ENCODE measurements at places on chromosomes 5 and 9.

DNA sequence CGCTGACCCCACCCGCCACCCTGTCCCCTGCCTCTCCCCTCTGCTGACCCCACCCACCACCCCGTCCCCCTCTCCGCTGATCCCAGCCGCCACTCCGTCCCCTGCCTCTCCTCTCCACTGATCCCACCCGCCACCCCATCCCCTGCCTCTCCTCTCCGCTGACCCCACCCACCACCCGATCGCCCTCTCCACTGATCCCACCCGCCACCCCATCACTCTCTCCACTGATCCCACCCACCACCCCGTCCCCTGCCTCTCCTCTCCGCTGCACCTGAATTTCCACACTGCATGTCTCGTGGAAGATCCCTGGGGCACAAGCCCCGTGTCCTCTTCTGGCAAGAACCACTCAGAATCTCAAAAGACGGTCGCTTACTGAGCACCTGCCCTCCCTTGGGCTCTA lies 53.4 kb upstream of the OLFM1 start:
- no peak for DNase-seq

- no peak for DNase-seq
These were observed 242.6 kb downstream of the KIAA0825 start for GRCh38 chr5:94375801-94376200.

GRCh38 chr9:136525841-136526499 lies 19.9 kb downstream of the NOTCH1 start:
- no peak for DNase-seq

DNA sequence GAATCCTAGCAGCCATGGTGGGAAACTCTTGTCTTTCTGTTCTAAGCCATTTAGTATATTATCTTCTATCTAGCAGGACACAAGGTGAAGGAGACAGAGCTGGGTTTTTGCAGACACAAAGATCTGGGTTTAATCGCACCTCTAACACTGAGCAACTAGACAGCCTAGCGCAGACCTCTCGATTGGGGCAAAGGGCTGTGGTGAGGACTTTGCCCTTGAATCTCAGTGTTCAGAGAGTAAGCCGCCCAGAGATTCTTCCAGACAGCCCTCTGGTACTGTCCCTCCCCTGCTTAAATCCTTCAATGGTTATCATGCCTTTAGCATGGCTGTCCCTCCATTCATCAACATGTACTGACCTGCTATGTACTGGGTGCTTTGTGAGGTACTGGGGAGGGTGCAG lies 128.1 kb downstream of the CRB2 start:
- DNase-seq, result no peak

- DNase-seq, result no peak
These were observed 277.2 kb upstream of the ADRA1B start for GRCh38 chr5:159638954-159639559.

- no peak for DNase-seq
These were observed 34.6 kb upstream of the RAI14 start for GRCh38 chr5:34621277-34622097.

- DNase-seq, result no peak
These were observed 87.7 kb upstream of the CKMT2 start for GRCh38 chr5:81145329-81145935.

DNA sequence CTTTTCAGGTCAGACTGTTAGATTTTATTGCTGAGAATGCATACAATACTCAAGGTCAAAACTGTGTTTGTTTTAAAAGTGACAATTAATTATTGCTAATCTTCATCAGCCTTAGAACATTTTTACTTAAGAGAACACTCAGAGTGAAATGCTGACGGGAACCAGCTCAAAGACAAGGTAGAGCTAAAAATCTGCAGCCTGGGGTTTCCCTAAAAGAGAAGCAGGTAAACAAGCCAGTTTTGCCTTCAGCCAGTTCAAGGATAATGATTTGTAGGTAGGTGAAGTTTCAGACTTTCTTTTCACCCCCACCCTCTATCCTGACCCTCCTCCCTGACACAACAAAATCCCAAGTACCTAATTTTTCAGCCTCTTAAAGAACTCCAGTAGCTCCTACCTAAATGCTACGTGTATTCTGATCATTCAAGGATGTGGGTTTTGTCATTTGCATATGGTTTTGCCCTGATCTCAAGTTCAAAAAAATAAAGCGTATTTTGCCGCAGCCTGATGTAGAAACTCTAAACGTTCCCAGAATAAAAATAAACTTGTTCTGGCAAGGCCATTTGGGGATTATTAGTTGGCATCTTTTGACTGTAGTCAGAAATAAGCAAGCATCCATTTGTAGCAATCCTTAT lies 407.2 kb downstream of the EFNA5 start:
- no peak for DNase-seq

- peak; percentile 92 for DNase-seq
These were observed 152.3 kb upstream of the DAP start for GRCh38 chr5:10913181-10913810.

GRCh38 chr9:68732405-68733020 lies 27.5 kb downstream of the PIP5K1B start:
- no peak for DNase-seq

DNA sequence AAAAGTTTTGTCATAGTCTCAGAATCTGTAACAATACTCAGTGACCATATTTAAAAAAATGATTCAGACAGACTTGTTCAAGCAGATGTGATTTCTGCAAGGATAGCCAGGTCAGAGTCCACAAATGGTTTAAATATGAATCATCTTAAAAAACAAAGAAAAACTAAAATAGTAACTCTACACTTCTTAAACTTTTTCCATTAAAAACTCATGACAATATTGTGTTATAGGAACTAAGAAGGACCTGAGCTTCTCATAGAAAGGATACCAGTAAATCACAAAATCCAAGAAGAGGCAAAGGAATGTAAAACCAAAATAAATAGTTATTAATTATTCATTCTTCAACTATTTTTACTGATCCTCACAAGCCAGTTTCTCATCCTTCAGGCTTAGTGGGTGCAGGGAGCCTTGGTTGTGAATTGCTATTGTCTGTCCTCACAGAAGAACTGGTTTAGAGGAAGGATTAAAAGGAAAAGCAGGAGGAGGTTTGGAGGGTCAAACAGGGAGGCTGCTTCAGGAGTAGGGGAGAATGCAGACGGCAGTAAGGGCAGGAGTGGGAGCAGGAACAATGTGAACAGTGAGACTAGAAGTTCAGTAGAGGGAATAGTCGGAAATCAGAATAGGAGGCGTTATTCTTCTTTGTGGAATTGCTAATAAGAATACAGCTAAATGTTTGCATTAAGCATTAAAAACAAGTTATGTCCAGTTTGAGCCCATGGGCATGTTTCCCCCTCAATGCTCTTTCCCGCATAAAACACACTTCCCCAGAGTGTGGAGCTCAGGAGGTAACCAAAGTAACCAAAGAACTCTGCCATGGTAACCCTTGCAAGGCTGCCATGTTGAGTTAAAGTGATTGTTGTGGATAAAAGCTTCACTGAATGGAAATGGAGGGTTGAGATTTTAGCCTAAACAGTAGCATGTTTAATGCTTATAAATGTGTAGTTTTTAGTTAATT lies 110.7 kb downstream of the CCDC192 start:
- DNase-seq, result no peak

DNA sequence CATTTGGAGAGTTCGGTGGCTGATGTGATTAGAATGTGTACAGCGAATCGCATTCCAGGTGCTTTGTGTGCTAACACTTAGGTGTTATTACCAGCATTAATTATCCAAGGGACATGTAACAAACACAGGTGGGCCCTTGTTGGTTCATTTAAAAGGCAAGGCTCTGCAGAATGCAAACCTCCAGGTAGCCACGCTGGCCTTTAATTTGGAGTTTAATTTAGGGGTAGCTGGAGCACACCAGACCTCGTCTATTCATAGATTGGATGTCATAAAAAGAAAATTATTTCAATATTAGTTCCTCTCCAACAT lies 191.1 kb downstream of the MAT2B start:
- no peak for DNase-seq

DNA sequence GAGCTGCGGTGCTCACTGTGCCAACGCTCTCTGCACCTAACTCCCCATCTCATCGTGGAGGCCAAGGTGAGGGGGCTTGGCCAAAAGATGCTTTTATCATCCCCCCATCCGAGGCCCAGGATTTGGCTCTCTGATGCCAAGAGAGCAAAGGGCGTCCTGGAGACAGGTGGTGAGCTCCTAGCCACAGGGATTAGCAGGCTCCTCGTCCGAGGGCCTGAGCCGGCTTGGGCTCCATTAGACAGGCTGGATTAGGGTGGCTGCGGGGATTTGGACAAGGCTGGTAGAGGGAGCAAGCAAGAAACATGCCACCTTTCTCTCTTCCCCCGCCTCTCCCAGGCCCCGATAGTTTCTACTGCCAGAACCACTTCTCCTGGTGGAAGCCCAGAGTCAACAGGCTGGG lies 1.0 kb upstream of the GRM6 start:
- no peak for DNase-seq

GRCh38 chr9:125343518-125344275 lies 82.1 kb downstream of the GAPVD1 start:
- no peak for DNase-seq

- no peak for DNase-seq
These were observed 47.7 kb downstream of the CFAP77 start for GRCh38 chr9:132457504-132458236.

Data from SK-N-MC (cell line).